ENCODE measurements at places on chromosomes 13 and 19.

DNA sequence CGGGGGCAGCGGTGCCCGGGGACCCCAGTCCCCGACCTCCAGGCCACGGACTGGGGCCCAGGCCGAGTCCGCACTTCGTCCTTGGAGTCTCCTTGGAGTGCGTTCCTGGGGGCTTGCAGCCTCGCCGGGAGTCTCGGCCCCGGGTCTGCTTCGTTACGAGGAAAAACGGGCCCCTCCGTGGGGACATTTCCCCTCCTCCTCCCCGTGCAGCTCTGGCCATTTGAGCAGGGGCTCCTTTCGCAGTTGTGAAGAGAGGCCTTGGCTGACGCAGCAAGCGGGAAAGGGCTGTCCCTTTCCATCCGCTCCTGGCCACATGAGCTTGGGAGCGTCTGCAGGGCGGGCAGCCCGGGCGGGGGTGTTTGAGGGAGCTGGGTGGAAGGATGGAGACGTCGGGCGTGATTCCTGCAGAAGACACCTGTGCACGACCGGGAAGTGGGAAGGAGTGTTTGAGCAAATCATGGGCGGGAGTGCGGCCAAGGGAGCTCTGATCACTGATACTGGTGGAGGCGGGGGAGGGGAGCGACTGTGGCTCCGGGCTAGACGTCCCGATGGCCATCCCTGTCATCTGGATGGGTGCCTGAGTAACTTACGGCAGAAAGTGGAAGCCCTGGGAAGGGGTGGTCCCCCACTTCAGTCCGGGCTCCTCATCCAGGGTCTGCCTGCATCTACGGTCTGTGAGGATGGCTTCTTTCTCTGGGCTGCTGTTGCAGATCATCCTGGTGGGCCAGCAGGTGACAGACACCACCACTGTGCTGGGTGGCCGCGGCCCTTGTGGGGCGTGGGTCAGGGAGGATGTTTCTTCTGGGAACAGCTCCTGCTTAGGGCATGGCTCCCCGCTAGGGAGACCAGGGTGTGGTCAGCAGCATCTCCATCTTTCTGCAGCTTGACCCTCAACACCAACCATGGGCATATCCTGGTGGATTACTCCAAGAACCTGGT is 736 bp downstream of the GPI start:
- no peak for DNase-seq

DNA sequence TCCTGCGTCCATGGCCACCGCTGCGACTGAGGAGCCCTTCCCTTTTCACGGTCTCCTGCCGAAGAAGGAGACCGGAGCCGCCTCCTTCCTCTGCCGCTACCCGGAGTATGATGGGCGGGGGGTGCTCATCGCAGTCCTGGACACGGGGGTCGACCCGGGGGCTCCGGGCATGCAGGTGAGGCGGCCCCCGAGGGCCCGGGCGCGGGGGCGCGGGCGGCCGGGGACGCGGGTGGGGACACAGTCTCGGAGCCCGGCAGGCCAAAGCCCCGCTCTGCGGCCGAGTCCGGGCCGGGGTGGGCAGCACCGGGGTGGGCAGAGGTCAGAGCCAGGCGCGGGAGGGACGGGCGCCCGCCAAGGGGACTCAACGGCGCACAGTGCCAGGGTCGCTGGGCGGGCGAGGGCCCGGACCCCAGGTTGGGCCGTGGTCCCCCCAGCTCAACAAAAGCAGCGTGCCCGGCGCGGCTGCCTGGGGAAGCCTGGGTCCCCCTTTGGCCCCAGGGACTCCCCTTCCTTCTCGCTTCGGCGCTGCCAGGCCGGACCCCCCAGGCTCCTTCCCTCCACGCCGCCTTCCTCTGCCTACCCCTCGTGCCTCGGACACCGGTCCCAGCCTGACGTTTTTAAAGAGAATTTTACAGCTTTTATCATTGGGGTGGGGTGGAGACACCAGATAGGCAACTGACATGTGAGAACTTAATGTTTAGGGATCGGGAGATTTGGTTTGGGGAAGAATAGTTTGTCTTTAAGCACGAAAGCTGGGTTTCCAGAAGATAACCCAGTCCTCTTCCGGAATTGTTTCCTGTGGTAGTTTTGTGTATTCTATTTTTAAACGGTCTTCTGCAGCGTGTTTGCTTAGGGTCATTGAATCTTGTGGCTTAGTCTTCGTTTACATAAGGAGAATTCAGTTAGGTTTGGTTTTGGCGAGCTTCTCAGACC is 509 bp downstream of the TPP2 start:
- DNase-seq, result peak; percentile 17

GRCh38 chr13:42875475-42876269 is 94.3 kb downstream of the FAM216B start:
- no peak for DNase-seq

DNA sequence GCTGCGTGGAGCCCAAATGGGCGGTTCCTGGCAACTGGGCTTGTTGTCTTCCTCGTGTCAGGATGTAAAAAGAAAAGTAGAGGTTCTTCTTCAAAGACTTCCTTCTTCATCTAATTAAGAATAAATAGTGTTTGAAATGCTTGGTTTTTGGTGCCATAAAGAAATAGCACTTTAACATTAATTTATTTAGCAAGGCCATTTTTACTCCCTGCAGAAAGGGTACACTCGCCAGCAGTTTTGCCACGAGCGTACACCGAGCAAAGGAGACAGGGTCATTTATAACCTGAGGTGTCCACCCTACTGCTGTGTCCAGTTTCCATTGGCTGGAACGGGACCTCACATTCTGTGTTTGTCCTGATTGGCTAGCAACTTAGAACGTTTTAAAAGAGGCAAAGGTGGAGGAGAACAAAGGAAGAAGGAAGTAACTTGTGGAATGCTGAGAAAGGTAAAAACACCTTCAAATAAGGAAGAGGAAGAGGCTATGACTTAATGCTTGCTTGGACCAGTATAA is 21.8 kb upstream of the OR10H1 start:
- DNase-seq, result no peak

GRCh38 chr19:45457776-45458175 is 10.0 kb upstream of the FOSB start:
- no peak for DNase-seq

- DNase-seq, result no peak
These were observed 310.7 kb downstream of the RFC3 start for GRCh38 chr13:34128661-34129060.

GRCh38 chr13:99507054-99507453 is 5.8 kb downstream of the TM9SF2 start:
- no peak for DNase-seq

DNA sequence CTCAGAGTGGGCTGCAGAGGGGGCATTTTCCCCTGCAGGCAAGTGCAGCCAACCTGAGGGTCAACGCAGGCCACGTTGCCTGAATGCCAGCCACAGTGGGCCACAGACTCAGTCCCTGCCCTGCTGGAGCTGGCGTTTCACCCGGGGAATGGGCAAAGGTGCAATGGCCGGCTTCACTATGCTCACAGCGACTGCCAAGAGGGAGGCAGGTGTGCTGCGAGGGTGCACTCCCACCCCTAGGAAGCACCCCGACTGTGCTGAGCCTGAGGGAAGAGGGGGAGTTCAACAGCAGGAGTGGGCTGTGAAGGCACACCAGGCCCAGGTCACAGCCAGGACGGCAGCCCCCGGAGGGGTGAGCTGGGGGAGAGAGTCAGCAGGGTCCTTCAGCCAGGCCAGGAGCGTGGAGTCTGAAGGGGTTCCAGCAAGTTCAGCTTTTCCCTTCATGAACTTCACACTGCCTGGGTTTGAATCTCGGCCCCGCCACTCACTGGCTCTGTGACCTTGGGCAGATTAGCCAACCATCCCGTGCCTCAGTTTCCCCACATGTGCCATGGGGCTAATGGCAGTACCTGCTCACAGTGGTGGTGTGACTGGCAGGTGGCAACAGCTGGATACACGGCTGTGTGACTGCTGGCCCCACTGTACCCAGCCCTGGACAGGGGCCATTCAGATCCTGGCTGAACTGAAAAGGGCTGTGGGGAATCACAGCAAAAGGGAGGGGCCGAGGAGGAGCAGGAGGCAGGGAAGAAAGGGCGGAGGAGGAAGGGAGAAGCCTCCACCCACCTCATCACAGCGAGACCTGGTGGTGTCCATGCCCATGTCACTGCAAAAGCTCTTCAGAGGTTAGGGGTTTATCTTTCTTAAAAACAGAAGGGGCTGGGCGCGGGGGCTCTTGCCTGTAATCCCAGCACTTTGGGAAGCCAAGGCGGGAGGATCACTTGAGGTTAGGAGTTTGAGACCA is 7.6 kb downstream of the TRAPPC6A start:
- DNase-seq, result no peak

DNA sequence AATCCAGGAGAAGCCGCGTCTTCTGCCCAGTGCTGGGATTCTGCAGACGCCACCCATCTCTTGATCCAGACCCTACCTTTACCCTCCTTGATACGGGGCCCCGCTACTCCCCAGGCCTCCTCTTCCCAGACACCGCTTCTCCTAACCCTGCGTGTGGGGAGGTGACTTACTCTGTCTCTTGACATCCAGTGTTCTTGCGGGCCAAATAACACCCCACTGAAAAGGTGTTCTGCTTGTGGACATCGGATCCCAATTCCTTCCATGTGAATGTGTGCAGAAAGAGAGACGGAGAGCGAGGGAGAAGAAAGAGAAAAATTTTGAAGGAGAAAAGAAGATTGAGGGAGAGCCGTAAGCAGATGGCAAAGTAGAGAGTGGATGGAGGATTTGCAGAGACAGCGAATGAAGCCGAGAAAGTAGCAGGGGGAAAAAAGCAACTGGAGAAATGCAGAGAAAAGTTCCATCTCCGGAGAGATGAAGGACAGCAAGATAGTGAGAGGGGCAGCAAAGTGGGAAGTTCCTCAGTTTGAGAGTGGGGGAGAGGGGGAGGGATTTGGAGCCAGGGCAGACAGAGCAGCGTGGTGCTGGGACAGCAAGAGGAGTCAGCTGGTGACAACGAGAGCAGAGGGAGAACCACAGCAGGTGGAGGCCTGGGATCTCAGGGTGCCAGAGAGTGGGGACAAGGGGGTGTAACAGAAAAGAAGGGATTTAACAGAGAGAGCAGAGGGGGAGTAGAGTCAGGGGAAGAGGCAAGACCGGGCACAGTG is 814 bp downstream of the ZNF480 start:
- no peak for DNase-seq

GRCh38 chr19:49340069-49340864 is 5.1 kb downstream of the CD37 start:
- no peak for DNase-seq

- no peak for DNase-seq
These were observed 114.3 kb upstream of the SERP2 start for GRCh38 chr13:44259045-44260027.

DNA sequence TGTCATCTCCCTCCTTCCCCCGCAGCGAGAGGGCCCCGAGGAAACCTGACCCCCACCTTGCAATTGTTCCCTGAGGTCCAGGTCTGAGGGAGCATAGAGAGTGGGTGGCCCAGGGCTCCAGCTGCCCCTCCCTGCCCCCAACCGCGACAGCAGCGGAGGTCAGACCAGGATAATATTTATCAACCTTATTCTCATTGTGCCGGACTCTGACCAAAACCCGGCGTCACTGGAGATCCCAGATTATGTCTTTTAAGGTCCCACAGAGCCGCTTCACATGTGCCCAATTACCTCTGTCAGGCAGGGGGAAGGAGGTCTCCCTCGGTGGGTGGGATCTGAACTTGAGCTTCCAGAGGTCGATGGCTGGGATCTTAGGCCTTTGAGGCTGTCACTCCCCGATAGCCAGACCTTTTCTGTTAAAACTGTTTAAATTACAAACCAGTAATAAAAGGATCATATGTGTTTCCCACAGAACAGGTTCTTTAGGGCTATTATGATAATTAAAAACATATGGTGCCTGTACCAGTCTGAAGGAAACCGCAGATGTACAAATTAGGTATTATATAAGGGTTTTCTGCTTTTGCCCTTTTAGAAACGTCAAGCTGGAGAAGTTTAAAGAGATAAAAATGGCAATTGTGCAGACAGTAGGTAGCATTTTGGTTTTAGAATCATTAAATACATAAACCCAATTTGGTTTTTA is 195.5 kb downstream of the ZNF536 start:
- DNase-seq, result no peak

GRCh38 chr13:110409581-110409992 is 102.5 kb downstream of the COL4A2 start:
- DNase-seq, result no peak

GRCh38 chr19:28577233-28577632 is 635.7 kb downstream of the UQCRFS1 start:
- DNase-seq, result peak; percentile 74

DNA sequence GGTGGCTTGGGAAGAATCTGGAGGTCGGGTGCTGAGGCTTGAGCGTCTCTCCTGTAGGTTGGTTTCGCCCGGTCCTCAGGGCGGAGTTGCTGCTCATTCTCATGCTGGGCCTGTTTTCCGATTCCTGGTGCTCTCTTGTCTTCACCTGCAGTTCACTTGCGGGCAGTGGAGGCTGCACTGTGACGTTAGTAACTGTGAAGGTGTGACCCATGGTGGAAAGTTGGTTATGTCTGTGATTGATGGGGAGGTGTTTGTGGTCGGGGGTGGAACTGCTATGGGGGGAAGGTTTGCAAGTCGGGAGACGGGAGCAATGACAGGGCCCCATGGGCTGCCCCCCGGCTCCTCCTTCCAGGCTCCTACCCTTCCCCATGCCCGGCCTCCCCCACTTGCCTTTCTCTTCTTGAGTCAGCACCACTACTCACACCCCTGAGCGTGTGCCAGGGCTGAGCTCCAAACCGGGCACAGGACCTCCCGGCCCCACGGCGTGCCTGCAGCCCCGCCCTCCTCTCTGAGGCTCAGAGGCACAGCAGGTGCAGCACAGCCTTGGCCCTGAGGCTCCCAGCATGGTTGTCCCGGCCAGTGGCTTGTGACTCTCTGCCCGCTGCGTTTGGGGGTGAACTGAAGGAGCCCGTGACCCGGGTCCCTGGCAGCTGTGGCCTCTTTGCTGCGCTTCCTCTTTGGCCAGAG is 79.1 kb downstream of the ATP11A start:
- DNase-seq, result no peak

GRCh38 chr19:5262721-5263120 is 77.9 kb downstream of the PTPRS start:
- no peak for DNase-seq

GRCh38 chr19:1455002-1455335 is 5.0 kb downstream of the APC2 start:
- DNase-seq, result no peak

GRCh38 chr13:30442926-30443325 is 20.6 kb downstream of the UBE2L5 start:
- no peak for DNase-seq

DNA sequence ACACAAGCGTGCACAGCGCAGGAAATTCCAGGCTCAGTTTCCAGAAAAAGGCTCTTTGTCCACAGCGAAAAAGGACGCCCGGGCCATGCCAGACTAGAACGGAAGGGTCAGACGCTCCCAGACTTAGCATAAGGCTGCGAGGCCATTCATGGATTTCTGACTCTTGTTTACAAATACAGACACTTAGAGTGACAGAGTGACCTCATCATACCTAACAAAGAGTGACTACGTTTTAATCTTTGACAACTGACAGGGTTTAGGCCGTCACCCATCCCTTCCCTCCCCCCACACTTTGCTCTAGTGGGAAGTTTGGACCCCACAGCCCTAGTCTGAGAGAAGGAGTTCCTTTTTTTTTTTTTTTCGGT is 418 bp upstream of the ZNF709 start:
- no peak for DNase-seq

- no peak for DNase-seq
These were observed 22.3 kb downstream of the ZSWIM9 start for GRCh38 chr19:48192750-48193149.

GRCh38 chr13:91368676-91369440 is 21.4 kb downstream of the MIR17HG start:
- no peak for DNase-seq

- no peak for DNase-seq
These were observed 46.3 kb downstream of the C13orf42 start for GRCh38 chr13:51064753-51065152.

- DNase-seq, result no peak
These were observed 188.2 kb upstream of the RNF113B start for GRCh38 chr13:98365302-98365701.

GRCh38 chr19:43372462-43372861 is 19.0 kb downstream of the CD177 start:
- no peak for DNase-seq
